NCI-H1105 (cell line): ENCODE measurements at places on chromosomes 1 and 21.

DNA sequence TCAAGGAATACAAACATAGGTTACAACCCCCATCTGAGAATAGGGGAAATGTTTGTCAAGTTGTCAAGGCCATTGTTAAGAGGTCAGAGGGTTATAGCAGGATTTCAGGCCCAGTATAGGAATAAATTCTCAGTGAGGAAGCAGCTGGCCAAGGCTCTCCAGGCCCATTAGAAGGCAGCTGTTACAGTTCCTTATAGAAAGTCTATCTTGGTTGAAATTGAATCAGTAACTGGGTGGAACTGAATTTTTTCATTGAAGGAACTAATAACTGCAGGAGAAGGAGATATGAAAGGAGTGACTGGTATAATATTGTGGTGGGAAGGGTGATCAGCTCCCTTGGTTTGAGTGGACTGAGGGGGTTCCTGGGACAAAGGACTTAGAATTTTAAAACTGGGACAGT is 134.1 kb downstream of the CYYR1 start:
- no peak for DNase-seq

DNA sequence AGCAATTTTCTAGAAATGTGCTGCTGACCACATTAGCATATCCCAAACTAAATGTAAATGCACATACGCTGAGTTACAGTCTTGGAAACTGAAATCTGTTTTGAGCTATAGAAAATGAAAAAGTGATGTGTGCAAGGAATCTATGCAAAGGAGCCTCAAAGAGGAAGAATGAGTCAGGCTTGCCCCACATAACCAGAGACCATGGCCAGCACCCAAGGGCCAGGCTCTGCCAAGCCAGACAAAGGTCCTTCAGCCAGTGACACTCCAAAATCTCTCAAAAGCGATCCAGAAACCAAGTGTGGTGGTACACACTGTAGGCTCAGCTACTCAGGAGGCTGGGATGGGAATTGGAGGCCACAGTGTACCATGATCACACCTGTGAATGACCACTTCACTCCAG is 195.2 kb downstream of the TOMM20 start:
- DNase-seq: no peak

DNA sequence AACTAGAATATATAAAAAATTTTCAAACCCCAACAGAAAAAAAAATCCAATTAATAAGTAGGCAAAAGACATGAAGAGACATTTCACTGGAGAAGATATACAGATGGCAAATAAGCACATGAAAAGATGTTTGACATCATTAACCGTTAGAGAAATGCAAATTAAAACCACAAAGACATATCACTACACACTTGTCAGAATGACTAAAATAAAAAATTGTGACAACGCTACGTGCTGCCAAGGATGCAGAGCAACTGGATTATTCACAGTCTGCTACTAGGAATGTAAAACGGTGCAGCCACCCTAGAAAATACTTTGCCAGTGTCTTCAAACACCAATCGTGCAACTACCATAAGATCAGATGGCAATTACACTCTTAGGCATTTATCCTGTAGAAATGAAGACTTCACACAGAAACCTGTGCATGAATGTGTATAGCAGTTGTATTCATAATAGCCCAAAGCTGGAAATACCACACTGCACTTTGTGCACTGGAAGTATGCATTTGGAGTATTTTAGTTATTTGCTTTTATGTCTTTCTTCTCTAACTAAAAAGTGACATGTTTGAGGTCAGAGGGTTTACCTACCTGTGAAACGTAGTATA is 75.3 kb upstream of the PALMD start:
- no peak for DNase-seq

DNA sequence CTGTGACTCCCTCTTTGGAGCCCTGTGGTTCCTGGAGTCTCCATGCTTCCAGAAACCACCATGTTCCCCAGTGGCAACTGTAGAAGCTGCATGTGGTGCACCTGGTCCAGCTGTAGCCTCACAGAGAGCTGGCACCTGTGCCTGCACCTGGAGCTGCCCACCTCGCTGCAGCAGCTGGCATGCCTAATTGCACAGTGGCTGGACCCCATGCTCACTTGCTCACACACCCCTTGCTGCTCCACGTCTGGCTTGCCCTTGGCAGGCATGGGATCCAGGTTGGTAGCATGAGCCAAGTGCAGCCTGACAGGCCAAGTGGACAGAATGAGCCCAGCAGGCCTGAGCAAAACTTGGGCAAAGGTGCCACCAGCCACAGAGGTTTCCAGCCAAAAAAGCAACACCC is 680.1 kb downstream of the MATN1 start:
- DNase-seq: no peak

- peak; percentile 48 for DNase-seq
Measured at GRCh38 chr1:18090636-18091035, 17.0 kb upstream of the IGSF21 start.

- peak; percentile 61 for DNase-seq
Measured at GRCh38 chr1:216750031-216750627, 26.9 kb upstream of the ESRRG start.
